SK-N-MC (cell line): ENCODE measurements at places on chromosomes 5 and 9.

- no peak for DNase-seq
Measured at GRCh38 chr5:134873494-134873893, 677 bp upstream of the TXNDC15 start.

DNA sequence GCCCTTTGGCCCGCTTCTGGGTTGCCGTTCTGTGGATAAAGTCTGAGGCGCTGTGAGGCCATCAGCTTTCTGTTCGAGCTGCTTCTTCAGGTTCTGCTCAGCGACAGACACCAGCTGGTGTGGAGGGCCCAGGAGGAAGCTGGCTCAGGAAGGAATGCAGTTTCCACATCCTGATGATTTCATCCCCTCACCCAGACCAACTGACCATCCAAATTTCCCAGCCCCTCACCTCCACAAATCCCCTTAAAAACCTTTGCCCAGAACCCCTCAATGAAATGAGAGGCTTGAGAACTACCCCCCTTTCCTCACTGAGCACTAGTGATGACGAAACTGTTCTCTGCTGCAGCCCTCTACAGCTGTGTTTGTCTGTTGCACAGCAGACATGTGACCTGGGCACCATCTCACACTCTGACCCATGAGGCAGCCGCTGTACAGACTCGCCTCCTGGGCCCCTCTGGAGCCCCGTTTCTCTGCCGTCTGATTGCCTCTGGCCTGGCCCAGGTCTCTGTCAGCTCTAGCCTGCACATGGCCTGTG lies 45.4 kb downstream of the SPATA31C2 start:
- no peak for DNase-seq

GRCh38 chr5:113044776-113045465 lies 68.3 kb downstream of the DCP2 start:
- DNase-seq, result no peak

GRCh38 chr9:121237916-121238315 lies 30.0 kb upstream of the GSN start:
- no peak for DNase-seq

DNA sequence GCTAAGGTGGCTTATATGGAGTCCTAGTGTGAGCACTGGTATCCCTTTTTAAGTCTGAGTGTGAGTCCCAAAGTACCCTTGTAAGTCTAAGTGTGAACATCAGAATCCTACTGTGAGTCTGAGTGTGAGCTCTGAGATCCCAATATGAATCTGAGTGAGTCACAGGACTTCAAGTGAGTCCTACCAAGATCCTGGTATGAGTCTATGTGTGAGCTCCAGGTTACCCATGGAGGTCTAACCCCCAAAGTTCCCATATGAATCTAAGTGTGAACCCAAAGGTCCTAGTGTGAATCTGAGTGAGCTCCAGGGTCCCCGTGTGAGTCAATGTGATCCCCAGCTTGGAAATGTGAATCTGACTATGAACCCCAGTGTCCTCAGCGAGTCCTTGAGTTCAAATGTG lies 2.3 kb downstream of the CNTFR start:
- no peak for DNase-seq

GRCh38 chr9:132942541-132943182 lies 1.8 kb downstream of the TSC1 start:
- no peak for DNase-seq

DNA sequence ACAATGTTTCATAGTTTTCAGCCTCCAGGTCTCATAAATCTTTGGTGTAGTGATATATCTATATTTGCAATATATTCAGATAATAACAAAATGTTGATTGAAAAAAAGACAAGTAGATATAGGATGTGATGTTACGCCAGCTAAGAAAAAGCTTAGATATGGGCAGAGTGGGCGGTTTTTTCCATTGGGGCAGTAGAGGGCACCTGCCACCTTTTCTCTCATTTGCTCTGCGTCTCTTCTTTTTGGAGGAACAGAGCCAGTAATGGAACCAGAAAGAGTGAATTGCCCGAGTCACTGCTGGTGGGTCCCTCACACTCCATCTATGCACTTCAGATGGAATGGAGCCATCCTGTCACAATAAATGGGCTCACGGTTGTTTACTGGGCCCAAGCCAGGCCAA lies 62.1 kb upstream of the FANCC start:
- DNase-seq, result no peak

GRCh38 chr5:68047035-68047434 lies 168.5 kb upstream of the PIK3R1 start:
- DNase-seq, result no peak

- no peak for DNase-seq
Measured at GRCh38 chr9:18675973-18676372, 202.0 kb downstream of the ADAMTSL1 start.

GRCh38 chr9:90301277-90301653 lies 341.4 kb downstream of the DIRAS2 start:
- DNase-seq, result no peak

DNA sequence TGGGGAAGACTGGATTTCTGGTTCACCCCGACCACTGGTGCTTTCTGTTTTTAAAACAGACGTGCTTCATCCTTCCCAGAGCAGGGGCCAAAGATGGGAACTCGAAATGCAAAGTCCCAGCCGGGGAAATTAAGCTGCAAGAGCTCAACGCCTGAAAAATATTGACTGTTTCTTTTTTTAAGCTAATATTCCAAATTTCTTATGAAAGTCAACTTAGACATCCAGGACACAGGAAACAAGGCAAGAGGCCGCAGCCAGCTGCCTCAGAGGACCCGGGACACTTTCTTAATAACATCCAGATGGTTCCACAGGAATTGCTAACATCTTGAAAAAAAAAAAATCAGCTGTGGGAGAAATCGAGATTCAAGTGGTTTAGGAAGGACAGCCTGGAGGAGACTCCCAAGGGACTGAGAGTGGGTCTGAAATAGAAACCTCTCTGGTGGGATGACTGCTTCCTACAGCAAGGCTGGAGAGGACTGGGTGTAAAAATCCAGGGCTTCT lies 144.9 kb downstream of the FGF1 start:
- peak; percentile 63 for DNase-seq

DNA sequence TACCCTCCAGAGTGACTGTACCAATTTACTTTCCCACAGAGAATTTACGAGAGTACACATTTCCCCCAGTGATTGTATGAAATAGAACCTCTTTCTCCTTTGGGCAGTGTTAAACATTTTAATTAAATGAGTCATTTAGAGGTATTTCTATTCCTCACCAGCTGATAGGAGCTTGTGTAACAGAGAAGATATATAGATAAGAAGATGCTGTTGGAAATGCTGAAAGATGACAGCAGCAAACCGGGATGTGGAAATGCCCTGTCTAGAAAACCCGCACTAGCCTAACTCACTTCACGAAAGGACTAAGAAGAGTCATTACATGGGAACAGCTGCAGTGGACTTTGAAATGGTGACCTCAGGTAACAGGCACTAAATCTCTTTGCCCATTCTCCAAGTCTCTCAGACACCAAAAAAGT lies 68.3 kb downstream of the LPAR1 start:
- no peak for DNase-seq

GRCh38 chr9:78568774-78569173 lies 271.8 kb downstream of the PSAT1 start:
- no peak for DNase-seq

- no peak for DNase-seq
Measured at GRCh38 chr9:135522931-135523330, 1.7 kb downstream of the LCN1 start.

DNA sequence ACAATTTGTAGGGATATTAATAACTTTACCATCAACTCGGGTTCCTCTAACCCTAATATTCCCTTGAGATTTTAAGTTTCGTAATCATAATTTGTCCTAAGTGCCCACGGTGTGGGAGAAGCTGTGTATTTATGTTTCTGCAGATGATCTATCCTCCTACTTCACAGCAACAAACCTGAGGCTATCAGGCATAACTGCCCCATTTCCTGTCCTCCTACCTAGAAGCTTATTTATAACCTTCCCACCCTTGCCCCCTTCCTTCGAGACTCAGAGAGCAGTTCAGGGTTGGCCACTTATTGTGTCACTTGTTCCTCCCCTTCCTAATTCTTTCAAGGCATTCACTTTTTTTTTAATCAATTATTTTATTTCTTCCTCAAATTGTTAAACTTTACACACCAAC lies 29.6 kb upstream of the LCP2 start:
- no peak for DNase-seq

GRCh38 chr9:70229579-70229978 lies 29.2 kb upstream of the SMC5 start:
- DNase-seq, result no peak

GRCh38 chr5:122141751-122142150 lies 12.4 kb downstream of the ZNF474 start:
- DNase-seq, result no peak

GRCh38 chr9:109934136-109934856 lies 154.3 kb downstream of the PALM2AKAP2 start:
- no peak for DNase-seq

- DNase-seq, result no peak
Measured at GRCh38 chr5:37847978-37848425, 8.2 kb upstream of the GDNF start.

GRCh38 chr5:167447466-167448375 lies 843.7 kb upstream of the WWC1 start:
- no peak for DNase-seq

DNA sequence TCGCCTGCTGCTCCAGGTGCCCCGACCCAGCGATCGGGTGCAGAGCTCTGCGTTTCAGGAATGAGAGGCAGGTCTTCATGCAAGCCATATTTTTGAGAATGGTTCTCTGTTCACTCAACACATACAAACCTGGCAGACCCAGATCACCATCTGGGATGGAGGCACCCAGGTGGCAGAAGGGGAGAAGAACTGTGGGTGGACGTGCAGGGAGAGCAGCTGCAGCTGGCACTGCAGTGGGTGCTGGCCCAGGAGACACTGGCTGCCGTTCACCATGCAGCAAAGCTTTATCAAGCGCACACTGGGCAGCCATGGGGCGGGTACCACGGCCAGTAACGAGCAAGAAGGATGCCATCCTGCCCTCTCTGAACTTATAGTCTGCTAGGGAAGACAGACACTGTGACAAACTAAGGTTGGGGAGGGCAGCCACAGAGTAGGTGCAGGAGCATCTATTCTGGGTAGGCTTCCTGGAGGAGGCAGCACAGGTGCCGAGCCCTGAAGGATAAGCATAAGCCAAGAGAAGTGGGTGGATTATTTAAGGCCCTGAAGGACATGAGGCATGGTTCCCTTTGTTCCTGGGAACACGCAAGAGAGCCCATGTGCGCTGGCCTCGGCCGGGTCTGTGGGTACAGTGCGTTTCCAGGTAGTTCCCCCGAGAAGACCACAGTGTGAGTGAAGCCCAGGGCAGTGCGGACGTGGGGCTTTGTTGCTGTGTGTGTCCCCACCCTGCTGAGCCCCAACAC lies 46.2 kb upstream of the FCN2 start:
- no peak for DNase-seq

DNA sequence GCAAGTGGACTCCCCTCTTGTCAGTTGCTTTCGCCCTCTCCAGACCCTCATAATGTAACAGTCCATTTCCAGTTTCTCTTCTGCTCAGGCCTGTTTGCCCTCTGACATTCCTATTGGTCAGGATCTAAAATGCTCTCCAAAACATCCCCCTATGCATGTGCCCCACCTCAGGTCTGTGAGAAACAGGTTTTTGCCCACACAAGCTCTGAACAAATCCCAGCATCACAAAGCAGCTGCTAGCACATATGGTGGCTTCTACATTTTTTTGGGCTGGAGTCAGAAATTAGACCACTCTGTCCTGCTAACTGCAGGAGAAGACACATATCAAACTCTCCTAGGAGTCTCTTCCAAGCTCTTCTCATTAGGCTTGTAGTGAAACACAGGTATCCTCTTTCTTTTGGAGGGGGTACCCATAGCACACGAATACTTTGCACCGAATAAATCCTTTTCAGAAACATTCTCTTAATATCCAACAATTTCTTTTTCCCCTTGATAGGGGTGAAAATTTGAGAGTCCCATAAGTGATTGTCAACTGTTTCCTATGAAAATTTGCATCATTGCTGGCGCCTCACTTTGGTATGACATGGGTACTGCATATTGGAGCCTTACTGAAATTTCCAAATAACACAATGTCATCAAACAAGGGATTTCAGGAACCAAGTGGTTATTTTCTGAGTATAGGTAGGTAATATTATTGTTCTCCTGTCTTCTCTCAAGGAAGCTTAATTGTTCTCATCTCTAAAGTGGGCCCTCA lies 19.3 kb upstream of the HSPA9 start:
- DNase-seq, result no peak

GRCh38 chr9:89439571-89439970 lies 58.3 kb downstream of the SEMA4D start:
- DNase-seq, result no peak

GRCh38 chr5:73170522-73170921 lies 2.5 kb upstream of the TMEM174 start:
- no peak for DNase-seq

- no peak for DNase-seq
Measured at GRCh38 chr9:94593459-94594345, at the start of gene FBP2. Gene FBP2 (minus strand): TSS chr9:94593824. CDS start chr9:94593726, 98 bp downstream.

GRCh38 chr9:93896093-93896492 lies 59.1 kb downstream of the BARX1 start:
- no peak for DNase-seq

DNA sequence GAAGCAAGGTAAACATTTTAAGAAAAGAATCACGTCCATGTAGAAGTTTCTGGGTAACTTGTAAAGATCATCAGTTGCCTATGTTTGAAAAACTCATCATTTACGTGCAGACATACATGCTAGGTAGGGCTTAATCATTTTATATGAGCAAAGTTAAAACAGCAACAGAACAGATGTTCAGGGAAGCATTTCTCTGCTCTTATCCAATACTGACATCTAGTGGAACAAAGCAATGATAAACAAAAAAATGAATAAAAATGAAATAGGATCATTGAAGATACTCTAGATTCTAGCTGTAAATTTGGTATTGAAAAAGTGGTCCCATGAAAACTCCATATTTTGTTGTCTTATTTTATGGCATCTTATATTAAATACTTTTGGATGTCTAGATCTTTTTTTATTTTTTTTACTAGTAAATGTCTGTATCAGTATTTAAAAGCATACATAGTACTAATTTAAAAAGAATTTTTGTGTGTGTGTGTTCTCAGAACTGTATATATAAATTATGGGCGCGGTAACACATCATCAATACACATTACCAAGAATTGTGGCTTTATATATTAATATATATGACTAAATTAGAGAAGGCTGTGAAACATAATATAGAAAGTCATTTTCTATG lies 1050.2 kb downstream of the CDH12 start:
- no peak for DNase-seq

- no peak for DNase-seq
Measured at GRCh38 chr9:129270903-129271431, 92.9 kb upstream of the IER5L start.

GRCh38 chr5:65172486-65173129 lies 309.1 kb downstream of the ADAMTS6 start:
- no peak for DNase-seq

DNA sequence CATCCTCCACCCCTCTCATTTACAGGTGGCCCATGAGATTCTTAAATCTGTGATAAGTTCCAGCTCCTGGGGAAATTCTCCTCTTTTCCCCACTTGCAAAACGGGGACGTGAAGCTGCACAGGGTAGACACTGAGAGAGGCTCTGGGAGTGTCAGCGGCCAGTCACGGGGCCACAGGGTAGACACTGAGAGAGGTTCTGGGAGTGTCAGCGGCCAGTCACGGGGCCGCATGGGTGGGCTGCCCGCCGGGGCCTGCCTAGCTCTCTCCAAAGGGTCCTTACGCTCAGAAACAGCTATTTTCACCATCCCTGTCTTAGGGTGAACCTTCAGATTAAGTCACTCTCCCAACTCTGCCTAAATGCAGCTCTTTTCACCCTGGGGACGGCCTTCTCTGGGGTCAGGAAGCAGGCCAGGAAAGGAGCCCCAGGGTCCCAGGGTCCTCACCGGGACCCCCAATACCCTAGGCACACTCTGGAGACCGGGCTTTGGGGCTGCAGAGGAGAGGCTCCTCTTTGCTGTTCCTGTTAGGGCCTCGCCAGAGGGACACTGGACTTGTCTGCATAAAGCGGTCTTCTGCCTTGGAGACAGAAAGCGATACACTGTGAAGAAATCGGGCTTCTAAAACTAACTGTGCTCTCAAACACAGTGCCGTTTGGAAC lies 1.5 kb downstream of the FAM78A start:
- no peak for DNase-seq
